ENCODE measurements at places on chromosomes 1 and 21.

DNA sequence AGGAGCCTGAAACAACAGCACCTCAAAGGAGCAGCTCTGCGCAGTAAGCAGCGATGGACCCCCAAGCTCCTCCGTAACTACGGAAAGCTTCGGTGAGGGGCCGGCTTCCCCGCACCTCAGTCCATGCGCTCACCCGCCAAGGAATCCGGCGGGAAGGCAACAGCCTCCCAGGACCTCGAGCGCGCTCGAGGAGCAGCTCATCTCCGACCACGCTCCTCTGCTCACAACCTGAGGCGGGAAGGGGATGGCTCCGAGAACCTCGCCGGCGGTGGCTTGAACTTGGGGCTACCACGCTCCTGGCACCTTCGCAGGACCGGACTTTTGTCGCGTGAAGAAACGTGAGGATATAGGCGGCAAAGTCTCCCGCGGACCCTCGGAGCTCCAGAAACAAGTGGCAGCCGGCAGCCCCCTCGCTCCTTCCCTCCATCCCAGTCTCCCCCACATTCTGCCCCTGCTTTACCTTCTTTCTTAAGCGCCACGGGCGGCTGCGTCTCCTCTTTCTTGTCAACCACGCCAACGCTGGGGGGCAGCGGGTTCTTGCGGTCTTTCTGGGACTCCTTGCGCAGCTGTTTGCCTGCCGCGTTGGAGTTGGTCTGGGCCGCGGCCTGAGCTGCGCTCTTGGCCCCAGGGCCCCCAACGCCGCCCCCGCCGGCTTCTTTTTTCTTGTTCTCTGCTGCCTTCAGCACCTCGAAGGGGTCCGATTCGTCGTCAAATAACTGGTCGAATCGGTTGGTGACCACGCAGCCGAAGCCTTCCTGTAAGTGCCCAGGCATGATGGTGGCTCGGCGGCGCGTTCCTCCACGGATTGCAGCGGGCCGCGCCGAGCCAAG, 459 bp downstream of the SERBP1 start:
- no peak for DNase-seq

- DNase-seq, result no peak
Observed at GRCh38 chr1:173122344-173122935, 71.7 kb upstream of the TNFSF18 start.

DNA sequence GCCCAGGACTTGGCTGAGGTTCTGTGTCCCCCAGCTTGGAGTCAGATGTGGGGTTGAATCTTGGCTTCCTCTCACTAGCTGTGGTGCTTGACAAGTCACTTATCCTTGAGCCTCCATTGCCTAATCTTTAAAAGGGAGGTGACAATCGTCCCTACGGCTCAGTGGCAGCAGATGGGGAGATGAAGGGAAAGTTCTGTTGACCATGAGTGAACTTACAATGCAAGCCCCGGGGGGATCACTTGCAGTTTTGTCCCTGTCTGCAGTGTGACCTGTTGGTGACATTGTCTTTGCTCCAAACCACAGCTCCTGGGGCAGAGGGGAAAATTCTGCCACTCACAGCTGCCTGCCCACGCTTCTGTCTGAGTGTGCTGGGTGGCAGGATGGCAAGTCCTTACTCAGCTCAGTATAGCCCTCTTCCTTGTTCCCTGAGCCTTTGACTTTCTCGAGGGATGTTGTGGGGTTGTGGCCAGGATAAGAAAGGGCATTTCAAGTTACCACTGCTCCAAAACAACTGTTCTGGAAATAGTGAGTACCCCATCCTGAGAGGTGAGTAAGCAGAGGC, 1.7 kb downstream of the PCSK9 start:
- no peak for DNase-seq

- DNase-seq, result no peak
Observed at GRCh38 chr1:7145947-7146346, 360.7 kb downstream of the CAMTA1 start.

Measured in activated T-helper 9 cell treated with anti-CD3 and anti-CD28 coated beads, Interleukin-2, amount 50 U/mL, for 16 hours (primary cell).